ENCODE measurements at places on chromosomes 1 and 21.
A peak's percentile ranks its signal among the peaks of the same experiment; 100 is the strongest.

GRCh38 chr1:225996946-225997545 is 2.1 kb downstream of the SDE2 start:
- DNase-seq = peak; percentile 41

GRCh38 chr1:35554266-35555211 is 2.7 kb downstream of the KIAA0319L start:
- DNase-seq = no peak

DNA sequence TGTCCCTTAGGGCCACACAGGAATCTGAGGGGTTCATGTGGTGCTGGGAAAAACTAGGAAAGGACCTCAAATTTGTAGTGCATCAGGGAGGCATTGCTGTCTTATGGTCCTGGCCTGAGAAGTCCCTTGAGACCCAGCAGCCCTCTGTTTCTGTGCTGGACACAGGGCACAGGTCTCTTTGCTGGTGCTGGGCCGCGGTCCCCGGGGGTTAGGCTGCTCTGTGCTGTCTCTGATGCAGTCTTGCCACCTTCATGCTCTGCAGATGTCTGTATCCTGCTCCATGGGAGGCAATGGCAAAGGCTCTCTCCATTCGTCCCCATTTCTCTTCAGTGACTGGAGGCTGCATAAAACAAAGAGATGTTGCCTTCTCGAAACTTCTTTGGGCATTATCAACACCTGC is 13.0 kb downstream of the EDARADD start:
- no peak for DNase-seq

- DNase-seq = no peak
These were observed 6.8 kb downstream of the RNF220 start for GRCh38 chr1:44411861-44412260.

- DNase-seq = no peak
These were observed 172.5 kb downstream of the URB2 start for GRCh38 chr1:229798558-229798957.

DNA sequence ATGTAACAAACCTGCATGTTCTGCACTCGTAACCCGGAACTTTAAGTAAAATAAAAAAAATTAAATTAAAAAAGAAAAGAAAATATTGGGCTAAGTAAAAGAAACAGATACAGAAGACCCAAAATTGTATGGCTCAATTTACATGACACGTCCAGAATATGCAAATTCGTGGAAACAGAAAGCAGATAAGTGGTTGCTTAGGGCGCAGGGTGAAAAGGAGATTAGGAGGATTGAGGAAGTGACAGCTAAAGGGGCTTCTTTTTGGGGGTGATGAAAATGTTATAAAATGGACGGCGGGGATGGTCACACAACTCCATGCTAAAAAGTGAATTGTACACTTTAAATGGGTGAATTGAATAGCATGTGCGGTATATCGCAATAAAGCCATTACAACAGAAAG is 27.4 kb upstream of the ZBTB21 start:
- no peak for DNase-seq

DNA sequence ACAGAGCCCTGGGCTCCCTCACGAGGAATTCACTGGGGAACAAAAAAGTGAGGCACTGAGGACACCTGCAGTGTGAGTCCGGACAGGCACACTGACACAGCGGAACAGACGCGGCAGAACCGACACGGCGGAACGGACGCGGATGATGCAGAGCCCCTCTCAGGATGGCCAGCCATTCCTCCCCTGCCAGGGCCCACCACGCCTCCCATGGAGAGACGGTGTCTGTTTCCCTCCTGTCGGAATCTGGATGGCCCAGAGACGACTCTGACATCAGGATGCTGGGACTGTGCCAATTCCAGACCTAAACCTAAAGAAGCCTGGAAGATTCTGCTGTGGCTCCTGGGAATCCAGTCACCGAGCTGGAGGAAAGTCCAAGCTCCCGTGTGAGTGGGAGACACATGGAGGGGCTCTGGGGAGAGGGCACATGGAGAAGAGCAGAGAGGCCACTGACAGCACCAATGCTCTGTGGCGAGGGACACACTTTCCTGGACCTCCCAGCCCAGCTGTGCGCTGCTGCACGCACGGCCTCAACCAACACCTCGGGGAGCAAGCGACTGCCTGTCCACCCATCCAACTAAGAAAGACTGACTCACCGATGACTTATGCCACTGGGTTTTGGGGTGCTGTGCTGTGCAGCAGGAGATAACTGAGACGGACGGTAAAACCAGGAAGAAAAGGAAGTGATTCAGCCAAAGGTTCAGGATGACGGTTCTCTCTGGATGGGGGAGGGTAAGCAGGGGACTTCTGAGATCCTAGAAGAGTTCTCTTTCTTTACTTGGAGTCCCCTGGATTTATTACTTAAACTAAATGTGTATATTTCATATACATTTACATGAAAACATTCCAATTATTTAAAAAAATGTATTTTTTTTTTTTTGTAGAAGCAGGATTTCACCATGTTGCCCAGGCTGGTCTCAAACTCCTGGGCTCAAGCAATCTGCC is 23.3 kb downstream of the ZBTB17 start:
- peak; percentile 98 for DNase-seq

GRCh38 chr1:89701746-89702241 is 68.9 kb downstream of the LRRC8C start:
- DNase-seq = no peak

DNA sequence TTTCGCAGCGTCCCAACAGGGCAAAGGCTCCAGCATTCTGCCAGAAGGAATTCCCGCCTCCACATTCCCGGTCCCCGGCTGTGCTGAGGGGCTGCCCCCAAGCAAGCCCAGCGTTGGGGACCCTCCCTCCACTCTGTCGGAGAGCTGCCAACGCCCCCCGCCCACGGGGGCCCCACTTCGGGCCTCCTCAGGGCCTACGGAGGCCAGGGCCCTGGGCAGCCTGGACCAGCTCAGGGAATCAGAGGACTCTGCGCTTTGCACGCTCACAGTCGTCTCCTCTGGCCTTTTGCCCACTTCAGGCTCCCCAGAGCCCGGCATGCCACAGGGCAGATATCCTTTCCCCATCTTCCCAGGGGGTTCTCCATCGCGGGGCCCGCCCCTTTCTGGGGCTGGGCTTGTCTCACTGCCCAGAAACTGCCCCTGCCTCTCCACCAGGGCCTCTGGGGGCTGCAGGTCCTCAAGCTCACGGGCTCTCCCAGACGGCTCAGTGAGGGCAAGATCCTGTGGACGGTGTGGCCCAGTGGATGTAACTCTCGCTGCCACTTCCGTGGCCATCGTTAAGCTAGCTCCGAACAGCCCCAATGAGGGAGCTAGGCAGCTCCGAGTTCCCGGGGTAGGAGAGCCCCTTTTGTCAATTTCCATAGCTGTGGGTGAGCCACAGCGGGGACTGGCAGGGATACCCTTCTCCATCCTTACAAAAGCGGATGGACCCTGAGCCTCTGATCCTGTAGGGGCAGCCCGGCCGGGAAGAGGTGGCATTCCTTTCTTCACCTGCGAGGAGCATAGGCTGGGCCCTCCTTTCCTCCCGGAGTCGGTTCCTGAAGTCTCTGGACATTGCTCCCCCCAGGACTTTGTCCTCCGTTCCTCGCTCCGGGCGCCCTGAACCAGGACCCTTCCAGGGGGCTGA is 2.8 kb downstream of the ITPKB start:
- DNase-seq = no peak

GRCh38 chr1:34829250-34829649 is 30.3 kb downstream of the SMIM12 start:
- peak; percentile 29 for DNase-seq

GRCh38 chr1:208851366-208851765 is 607.2 kb upstream of the PLXNA2 start:
- DNase-seq = no peak

DNA sequence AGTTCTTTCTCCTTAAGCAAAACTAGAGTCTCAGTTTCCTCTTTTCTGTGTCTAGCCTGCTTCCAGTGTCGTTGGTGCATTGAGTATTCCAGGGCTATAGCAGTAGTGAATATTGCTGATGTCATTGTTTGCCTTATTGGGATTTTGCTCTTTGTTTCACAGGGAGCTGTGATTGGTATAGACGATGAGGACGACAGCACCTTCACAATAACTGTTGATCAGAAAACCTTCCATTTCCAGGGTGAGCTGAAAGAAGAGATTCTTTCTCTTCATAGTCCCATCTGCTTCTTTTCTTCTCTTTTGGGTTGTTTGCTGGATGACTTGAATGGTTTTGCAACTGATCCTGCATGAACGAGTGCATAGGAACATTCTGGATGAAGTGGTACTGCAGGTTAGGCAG is 52.4 kb downstream of the OSBPL9 start:
- no peak for DNase-seq

DNA sequence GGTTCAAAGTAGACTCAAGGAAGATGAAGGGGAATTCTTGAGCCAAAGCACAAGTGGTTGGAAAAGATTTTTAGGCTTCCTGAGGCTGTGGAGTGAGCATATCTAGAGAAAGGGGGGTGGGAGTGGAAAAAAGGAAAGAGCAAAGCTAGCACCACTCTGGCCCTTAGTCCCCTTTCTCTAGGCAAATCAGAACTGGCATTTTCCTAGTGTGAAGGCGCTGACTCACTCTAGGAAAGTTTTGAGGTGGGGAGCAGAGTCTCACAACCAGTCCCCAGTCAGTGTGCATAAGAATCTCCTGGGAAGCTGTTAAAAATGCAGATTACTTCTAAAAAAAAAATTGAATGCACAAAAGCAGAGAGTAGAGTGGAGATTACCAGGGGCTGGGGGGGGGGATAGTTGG is 3.4 kb upstream of the GPR89B start:
- DNase-seq = no peak

DNA sequence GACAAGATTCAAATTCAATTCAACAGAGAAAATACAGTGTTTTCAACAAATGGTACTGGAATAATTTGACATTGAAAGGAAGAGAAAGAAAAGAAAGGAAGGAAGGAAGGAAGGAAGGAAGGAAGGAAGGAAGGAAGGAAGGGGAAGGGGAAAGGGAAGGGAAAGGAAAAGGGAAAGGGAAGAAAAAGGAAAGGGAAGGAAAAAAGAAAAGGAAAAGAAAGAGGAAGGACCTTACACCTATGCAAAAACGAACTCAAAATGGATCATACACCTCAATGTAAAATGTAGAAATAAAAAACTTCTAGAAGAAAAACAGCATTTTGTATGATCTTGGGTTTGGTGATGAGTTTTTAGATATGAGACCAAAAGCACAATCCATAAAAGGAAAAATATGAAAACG is 19.9 kb upstream of the NMNAT2 start:
- no peak for DNase-seq

- DNase-seq = no peak
These were observed 5.8 kb upstream of the CD46 start for GRCh38 chr1:207745839-207746767.

DNA sequence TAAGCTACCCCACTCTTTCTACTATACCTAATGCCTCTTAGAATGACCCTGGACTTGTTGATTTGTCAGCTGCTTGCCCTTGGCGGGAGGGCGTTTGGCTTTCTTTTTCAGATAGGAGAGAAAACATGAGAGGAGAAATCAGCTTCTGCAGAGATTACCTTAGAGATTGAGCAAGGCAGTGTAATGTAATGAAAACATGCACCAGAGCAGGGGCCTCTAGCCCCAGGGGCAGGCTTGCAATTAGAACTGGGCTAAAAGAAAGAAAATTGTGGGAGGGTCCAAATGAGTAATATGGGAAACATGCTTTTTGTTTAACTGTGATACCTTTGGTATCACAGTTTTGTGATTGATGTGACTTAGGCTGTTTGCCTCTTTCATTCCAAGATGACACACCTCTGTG is 89.7 kb downstream of the PBX1 start:
- DNase-seq = no peak

- DNase-seq = no peak
These were observed 148.5 kb downstream of the GALNT2 start for GRCh38 chr1:230215529-230215928.

DNA sequence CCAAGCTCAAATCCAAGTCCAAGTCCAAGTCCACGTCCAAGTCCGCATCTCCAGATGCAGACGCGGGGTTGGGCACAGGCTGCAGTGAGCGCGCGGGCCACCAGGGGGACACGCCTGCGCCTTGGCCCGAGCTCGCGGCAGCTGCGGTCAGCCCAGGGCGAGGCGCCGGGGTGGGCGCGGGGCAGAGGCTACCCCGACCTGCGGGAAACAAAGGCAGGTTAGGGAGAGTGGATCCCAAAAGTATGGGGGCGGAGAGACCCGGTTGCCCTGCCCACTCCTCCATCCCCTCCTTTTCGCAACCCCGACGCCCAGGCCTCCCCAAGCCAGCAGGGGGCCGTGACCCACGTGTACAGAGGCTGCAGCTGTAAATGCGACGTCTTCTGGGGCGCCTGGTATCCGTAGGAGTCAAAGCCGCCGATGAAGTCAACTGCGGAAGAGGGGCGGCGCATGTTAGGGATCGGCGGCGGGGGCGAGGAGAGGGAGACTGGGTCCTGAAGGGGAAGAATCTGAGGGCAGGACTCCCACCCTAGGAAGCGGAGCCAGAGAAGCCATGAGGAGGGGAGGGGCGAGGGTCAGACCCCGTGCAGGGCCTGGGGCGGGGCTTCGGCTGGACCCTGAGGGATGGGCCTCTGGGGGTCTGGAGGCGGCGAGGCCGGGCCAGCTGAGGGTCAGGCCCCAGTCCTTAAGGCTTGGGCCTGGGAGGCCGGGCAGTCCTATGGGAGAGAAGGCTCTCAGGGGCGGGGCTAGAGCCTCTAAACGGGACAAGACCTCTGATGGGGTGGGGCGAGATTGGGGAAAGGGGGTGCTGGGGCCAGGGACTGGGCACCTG is 58.0 kb downstream of the NKAIN1 start:
- peak; percentile 51 for DNase-seq

DNA sequence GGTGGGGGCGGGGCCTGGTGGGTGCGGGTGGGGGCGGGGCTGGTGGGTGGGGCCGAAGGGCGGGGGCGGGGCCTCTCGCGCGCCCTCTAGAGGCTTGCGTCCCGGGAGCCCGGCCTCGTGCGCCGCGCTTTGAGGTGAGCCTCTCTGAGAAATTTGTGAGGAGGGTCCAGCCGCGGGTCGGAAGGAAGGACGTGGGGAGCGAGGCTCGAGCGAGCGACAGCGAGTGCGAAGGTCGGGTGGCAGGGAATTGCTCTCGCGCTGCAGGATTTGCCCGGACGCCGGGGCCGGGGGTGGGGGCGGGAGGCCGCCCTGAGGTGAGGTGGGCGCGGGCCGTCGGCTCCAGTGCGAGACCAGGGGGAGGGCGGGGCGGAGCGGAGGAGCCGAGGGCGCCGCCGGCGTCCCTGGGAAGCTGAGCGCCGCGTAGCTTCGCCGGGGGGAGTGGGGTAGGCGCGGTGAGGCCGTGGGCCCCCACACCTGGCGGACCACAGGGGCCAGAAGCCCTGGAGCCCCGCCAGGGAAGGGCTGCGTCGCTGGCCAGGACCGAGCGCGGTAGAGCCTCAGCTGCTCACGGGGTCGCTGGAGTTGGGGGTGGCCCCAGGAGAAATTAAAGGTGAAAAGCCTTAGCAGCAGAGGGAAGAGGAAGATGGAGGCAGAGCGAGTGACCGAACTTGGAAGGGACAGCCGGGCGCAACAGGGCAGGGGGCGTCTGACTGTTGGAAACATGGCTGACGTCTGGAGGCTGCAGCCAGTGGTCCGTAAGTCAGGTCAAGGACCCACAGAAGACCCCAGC is 754 bp upstream of the LSS start:
- no peak for DNase-seq

DNA sequence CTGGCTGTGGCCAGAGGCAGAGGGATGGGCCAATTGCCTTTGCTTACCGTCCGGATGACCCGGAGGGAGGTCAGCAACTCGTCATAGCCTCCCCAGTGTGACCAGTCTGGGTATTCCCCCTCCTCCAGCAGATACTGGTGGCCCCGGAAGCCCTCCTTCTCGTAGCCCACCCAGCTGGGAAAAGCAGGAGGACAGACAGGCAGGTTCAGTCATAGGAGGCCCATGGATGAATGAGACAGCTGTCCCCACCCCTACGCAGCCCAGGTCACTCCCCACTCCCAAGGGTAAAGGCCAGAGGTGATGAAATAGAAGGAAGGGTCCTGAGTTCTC is 16.8 kb downstream of the CRYBG2 start:
- no peak for DNase-seq
